ENCODE measurements at places on chromosomes 1 and 21. TPM values are rescaled to one million over a fixed set of nuclear protein-coding genes. Genes with fewer than 3 reads are reported as not detected.

GRCh38 chr1:113021430-113022085 is 51.4 kb upstream of the LRIG2 start:
- H3K27ac ChIP-seq = no peak overlapping the region
- no peak overlapping the region for H3K4me3 ChIP-seq
- H3K36me3 ChIP-seq = no peaks in the 10 kb centered on the region
- no peaks in the 10 kb centered on the region for H3K4me1 ChIP-seq
- H3K27me3 ChIP-seq = no peaks in the 10 kb centered on the region
- no peak for DNase-seq

- no peaks in the 10 kb centered on the region for H3K36me3 ChIP-seq
- no peak for DNase-seq
- no peaks in the 10 kb centered on the region for H3K4me1 ChIP-seq
- no peaks in the 10 kb centered on the region for H3K27me3 ChIP-seq
- H3K27ac ChIP-seq = no peak overlapping the region
These were observed 90.8 kb downstream of the XPR1 start for GRCh38 chr1:180722586-180722985.

- no peak for DNase-seq
- no peaks in the 10 kb centered on the region for H3K36me3 ChIP-seq
- H3K27ac ChIP-seq = no peak overlapping the region
These were observed 186.4 kb downstream of the AKT3 start for GRCh38 chr1:243663651-243664050.

GRCh38 chr1:2801046-2801445 is 447 bp downstream of the TTC34 start:
- H3K4me1 ChIP-seq = no peaks in the 10 kb centered on the region
- no peak overlapping the region for H3K27ac ChIP-seq
- DNase-seq = no peak
- no peak overlapping the region for H3K4me3 ChIP-seq
- no peaks in the 10 kb centered on the region for H3K27me3 ChIP-seq
- H3K36me3 ChIP-seq = no peaks in the 10 kb centered on the region

DNA sequence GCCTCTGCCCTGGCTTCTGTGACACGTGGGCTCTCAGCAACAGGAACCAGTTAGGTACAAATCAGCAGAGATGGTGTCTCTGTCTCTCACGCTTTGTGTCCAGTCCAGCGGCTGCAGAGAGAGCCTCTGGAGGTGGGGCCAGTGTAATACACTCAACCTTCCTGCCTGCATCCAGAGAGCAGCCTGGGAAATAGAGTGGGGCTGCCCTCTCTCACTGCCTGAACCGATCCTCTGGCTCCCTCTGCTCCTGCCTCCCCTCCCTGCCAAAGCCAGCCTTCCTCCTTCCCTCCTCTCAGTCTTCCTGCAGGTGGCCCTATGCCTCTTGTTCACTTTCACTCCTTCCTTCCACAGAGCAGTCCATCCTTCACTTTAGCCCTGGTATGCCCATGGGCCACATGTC is at the start of gene ZNF648:
ZNF648 (minus strand) TSS at position 119 of the 400 bp plus-strand sequence. CDS start 3,702 bp downstream, outside the sequence.
- H3K27ac ChIP-seq = no peak within 1 kb of the TSS
- H3K4me1 ChIP-seq = no peaks in the 10 kb centered on the region
- DNase-seq = no peak
- H3K4me3 ChIP-seq = no peak within 1 kb of the TSS
- no peaks in the 10 kb centered on the region for H3K36me3 ChIP-seq

DNA sequence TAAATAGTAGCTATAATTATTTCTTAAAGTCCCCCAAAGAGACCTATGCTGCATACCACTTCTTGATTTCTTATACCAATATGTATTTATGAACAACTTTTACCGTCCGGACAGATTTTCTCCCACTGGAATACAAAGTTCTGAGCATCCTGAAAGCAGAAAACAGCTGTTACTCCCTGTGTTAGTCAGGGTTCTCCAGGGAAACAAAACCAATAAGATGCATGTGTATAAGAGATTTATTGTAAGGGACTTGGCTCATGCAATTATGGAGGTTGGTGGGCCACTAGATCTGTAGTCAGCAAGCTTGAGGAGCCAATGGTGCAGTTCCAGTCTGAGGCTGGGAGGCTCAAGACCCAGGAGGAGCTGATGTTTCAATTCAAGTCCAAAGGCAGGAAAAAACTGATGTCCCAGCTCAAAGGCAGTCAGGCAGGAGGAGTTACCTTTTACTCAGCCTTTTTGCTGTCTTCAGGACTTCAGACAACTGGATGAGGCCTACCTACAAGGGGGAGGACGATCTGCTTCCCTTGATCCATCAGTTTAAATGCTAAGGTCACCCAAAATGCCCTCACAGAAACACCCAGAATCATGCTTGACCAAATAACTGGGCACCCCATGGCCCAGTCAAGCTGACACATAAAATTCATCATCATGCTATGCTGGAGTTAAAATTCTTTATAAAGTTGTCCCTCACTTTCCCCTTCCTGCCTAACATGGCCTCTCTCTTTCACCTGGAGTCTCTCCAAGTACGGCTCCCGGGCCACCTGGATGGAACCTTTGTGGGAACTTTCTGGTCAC is 24.3 kb upstream of the ATF3 start:
- no peak overlapping the region for H3K27ac ChIP-seq
- no peak overlapping the region for H3K4me3 ChIP-seq
- DNase-seq = no peak
- H3K27me3 ChIP-seq = peaks cover 23% of the 10 kb centered on the region
- no peaks in the 10 kb centered on the region for H3K36me3 ChIP-seq
- no peaks in the 10 kb centered on the region for H3K4me1 ChIP-seq

DNA sequence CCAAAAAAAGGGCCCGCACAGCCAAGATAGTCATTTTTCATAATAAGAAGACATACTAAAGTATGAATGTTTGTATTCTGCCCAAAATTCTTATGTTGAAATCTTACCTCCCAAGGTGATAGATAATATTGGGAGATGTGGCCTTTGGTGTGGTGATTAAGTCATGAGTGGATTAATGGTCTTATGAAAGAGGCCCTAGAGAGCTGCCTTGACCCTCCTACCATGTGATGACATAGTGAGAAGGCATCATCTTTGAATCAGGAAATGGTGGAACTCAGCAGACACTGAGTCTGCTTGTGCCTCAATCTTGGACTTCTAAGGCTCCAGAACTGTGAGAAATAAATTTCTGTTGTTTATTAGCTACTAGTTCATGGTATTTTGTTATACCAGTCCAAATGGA is 11.8 kb upstream of the RNPC3 start:
- H3K27me3 ChIP-seq = no peaks in the 10 kb centered on the region
- H3K36me3 ChIP-seq = no peaks in the 10 kb centered on the region

The FCGR3A gene
- not detected for total RNA-seq

The ILDR2 gene
- not detected for total RNA-seq

The LCE1A gene
- total RNA-seq = not detected

The OVAAL gene
- not detected for total RNA-seq

Measured in endothelial cell of umbilical vein (primary cell).